Stimulated activated CD4-positive, alpha-beta T cell treated with anti-CD3 and anti-CD28 coated beads, TNF-alpha, amount 100 ng/mL, for 1 hour (primary cell): ENCODE measurements at places on chromosomes 1 and 21.

DNA sequence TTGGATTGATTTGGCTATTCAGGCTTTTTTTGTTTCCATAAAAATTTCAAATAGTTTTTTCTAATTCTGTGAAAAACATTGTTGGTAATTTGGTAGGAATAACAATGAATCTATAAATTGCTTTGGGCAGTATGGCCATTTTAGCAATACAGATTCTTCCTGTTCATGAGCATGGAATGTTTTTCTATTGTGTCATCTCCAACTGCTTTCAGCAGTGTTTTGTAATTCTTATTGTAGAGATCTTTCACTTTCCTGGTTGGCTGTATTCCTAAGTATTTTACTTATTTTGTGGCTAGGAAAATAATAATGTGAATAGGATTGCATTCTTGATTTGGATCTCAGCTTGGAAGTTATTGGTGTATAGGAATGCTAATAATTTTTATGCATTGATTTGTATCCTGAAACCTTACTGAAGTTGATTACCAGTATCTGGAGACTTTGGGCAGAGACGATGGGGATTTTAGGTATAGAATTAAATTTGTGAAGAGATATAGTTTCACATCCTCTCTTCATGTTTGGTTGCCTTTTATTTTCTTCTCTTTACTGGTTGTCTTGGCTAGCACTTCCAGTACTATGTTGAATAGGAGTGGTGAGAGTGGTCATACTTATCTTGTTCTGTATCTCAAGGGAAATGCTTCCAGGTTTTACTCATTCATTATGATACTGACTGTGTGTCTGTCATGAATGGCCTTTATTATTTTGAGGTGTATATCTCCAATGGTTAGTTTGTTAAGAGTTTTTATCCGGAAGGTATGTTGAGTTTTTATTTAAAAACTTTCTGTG, 57.3 kb downstream of the DRAM2 start:
- DNase-seq, result no peak

- DNase-seq, result no peak
These were observed 140.8 kb downstream of the ZNF644 start for GRCh38 chr1:90881034-90881433.

DNA sequence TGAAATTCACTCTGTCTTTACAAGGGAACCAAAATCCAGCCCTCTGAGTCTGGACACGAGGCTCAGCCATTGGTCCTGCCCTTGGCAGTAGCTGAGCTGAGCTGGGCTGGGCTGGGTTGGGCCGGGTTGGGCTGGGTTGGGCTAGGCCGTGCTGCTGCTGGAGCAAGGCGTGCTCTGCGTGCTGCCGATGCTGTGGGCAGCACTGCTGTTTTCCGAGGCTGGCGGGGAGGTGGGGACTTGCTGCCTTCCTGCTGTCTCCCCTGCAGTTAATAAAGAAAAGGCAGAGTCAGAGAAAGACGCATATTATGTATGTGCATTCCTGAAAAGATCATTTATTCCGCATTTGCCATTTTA, 182.9 kb downstream of the CDC7 start:
- DNase-seq, result no peak

DNA sequence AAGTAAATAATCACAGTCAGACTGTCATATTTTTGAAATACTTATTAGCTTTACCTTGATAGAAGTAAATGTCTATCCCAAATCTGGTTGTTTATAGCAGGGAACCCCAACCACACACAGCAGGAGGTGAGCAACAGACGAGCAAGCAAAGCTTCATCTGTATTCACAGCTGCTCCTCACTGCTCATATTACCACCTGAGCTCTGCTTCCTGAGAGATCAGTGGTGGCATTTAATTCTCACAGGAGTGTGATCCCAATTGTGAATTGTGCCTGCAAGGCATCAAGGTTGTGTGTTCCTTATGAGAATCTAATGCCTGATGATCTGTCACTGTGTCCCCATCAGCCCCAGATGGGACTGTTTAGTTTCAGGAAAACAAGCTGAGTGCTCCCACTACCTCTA, 104.3 kb downstream of the GPATCH2 start:
- DNase-seq, result no peak

GRCh38 chr1:169844941-169845608, 48.6 kb downstream of the SCYL3 start:
- DNase-seq, result no peak

DNA sequence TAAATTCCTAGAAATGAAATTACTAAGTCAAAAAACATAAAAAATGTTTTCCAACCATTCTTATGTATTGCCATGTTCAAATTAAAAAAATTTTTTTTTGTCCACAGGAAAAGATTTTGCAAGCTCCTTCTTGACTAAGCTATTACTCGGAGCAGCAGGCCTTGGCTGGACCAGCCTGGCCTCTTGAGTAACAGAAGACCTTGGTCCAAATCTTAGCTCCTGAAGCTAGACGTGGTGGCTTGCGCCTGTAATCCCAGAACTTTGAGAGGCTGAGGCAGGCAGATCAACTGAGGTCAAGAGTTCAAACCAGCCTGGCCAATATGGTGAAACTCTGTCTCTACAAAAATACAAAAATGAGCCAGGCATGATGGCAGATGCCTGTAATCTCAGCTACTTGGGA, 77.6 kb downstream of the CLSTN1 start:
- DNase-seq, result no peak

DNA sequence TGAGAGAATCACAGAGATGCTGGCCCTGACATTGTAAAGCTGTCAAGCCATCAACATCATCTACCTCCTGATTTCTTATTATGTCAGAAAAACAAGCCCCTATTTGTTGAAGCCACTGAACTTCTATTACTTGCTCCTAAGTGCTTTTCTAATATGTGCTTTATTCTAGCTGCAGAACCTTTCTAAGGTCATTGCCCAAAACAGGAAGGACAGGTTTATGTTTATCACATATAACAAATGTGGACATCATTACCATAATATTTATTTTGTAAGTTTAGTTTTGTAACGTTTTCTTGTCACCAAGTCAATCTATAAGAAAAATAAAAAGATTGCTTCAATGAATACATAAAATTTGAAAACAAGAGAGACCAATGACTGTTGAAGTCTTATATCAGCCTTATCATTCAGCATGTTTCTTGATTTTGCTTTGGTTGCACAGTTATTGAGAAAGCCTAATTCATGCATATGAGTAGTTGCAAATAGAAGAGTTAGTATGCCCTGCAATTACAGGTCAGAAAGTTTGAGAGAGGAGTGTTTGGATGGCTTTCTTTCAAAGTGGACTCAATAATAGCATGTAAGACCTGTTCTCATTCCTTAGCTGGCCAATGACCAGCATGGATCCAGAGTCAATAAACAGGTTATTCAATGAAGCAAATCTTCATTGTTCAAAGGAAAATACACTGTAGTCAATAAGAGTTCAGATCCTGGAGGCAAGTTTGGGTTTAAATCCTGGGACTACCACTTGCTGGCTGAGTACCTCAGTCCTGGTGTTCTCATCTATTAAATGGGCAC, 84.1 kb downstream of the MAB21L3 start:
- no peak for DNase-seq

DNA sequence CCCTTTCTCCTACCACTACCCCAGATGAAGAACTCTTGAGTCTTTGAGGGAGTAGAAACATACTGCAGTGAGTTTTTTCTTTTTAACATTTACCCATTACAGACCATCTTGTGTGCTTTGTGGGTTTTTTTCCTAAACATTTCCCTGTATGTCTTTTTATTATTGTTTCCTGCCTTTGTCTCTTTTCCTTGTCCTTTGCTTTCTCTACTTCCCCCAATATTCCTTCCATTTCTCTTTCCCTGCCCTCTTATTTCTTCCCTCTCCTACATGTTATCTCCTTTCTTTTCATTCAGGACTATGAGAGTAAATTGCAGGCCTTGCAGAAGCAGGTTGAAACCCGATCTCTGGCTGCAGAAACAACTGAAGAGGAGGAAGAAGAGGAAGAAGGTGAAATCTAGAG, 79.1 kb upstream of the PGD start:
- no peak for DNase-seq

DNA sequence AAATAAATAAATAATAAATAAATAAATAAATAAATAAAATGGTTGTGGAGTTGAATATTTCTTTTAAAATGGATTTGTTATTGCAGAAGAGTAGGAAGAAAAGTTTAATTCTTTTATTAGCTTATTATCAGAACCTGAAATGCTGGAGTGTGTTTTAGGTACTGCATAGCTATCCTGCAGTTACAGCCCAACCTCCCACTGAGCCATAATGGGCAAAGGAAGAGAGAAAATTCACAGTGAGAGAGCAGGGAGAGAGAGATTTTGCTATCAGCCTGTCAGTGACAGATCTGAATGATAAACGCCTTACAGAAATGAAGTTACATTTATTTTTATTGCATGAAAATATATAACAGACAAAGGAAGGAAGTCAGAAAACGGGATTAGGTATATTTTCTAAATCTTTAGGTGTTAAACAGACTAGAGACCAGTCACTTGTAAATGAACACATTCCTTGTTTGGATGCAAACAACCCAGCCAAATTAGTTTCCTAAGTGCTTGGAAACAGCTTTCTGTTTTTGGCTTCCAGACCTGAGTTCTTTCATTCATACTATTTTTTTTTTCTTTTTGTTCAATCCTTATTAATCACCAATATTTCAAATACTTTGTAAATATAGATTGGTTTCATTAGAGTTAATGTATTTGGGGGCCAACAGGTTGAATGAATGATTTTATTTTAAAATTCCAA, 425.3 kb downstream of the USP25 start:
- no peak for DNase-seq

GRCh38 chr21:45583831-45584509, 41.7 kb upstream of the SLC19A1 start:
- no peak for DNase-seq

GRCh38 chr1:148166558-148167492, 14.7 kb upstream of the NBPF11 start:
- no peak for DNase-seq

- DNase-seq, result no peak
These were observed 101.8 kb upstream of the OLFM3 start for GRCh38 chr1:102098536-102098935.

- DNase-seq, result no peak
These were observed 130.8 kb downstream of the NOS1AP start for GRCh38 chr1:162200096-162200847.
